AG10803 (cell line): ENCODE measurements at places on chromosomes 13 and 19.
A peak's percentile ranks its signal among the peaks of the same experiment; 100 is the strongest.

- peak; percentile 25 for DNase-seq
Observed at GRCh38 chr19:6774821-6775707, 2.6 kb downstream of the VAV1 start.

- DNase-seq = peak; percentile 57
Observed at GRCh38 chr19:53927739-53928138, 18.7 kb downstream of the CACNG7 start.

- no peak for DNase-seq
Observed at GRCh38 chr19:45781214-45782161, 802 bp downstream of the DMPK start.

DNA sequence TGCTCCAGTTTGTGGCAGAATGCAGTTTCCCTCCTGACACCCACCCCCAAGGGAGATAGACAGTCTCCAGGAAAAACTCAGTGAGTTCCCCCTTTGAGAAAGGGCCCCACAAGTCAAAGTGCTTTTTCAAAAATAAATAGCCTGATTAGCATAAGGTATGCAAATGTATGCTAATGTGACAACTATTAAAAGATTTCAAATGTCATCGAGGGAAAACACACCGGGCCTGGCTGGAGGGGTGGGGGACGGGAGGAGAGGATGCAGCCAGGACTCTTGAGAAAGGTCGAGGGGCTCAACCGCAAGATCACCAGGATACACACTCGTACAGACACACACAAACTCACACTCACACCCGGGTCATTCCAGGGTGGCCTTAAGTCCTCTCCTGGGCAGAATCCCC, 34.3 kb upstream of the ZNRF4 start:
- no peak for DNase-seq

- no peak for DNase-seq
Observed at GRCh38 chr13:60312851-60313505, 84.0 kb upstream of the TDRD3 start.

- no peak for DNase-seq
Observed at GRCh38 chr13:114234266-114234644, 442 bp upstream of the CDC16 start.

DNA sequence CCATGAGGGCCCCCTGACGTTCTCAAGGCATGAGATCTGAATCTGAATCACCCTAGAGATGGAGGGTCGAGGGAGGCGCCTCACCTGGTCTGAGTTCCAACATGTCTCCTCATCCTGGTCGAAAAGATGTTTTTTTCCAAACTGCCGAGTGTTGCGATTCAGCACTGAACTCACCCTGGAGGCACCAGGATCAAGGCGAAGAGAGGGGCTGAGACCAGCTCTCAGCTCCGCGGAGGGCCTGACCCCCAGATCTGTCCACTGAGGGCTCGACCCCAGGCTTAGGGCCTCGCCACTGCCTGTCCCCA, 555 bp downstream of the NR2C2AP start:
- DNase-seq = no peak

DNA sequence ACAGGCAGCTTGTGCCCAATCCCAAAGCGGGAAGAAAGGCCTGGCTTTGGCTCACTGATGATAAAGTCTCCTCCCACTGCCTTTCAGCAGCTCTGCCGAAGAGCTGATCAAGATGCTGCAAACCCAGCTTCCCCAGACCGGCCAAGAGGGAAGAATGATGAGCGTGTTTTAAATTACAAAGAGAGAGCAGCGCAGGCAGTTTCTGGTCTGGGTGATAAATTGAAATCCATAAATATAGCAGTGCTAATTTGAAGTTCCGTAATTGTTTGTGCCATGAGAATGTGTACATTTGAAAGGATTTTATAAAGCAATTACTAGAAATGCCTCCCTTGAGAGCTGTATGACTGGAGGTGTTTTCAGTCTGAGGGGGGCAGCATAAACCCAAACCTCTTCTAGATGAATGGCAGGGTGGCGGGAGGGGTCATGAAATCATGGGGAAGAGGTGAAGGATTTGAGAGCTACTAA, 171.8 kb downstream of the STK24 start:
- peak; percentile 52 for DNase-seq

- DNase-seq = no peak
Observed at GRCh38 chr13:35378939-35379338, 97.5 kb downstream of the MAB21L1 start.

DNA sequence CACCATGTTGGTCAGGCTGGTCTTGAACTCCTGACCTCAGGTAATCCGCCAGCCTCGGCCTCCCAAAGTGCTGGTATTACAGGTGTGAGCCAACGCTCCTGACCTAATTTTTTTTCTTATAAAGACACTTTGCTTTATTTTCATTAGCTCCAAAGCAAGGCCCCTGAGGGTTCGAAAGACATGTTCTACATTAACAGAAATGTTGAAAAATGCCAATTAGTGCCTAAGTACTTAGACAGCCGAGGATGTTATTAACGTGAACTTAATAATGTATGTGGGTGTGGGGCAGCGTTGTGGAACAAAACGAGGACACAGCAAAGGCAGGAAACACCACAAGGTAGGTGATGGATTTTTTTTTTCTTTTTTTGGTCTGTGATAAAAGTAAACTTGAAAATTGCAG, 82.4 kb downstream of the COL4A1 start:
- no peak for DNase-seq

DNA sequence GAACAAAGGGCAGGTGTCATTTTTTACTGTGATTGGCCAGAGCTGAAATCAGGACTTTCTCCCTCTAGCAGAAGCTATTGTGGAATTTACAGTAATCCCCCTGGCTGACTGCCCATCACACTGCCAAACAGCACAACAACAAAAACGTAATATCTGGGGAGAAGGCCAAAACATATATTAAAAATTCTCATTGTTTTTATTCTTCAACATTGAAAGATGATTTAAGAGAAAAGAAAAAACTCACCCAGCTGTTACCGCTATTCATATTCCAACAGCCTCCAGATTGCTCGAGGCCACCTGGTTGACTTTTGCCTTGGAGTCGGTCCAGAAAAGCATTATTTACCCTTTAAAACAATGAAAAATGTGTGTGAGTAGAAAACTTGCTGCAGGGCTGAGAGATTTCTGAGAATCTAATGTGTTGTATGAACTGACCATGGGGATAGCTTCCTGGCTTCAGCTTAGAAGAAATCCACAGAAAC, 97.2 kb downstream of the EPSTI1 start:
- peak; percentile 62 for DNase-seq

DNA sequence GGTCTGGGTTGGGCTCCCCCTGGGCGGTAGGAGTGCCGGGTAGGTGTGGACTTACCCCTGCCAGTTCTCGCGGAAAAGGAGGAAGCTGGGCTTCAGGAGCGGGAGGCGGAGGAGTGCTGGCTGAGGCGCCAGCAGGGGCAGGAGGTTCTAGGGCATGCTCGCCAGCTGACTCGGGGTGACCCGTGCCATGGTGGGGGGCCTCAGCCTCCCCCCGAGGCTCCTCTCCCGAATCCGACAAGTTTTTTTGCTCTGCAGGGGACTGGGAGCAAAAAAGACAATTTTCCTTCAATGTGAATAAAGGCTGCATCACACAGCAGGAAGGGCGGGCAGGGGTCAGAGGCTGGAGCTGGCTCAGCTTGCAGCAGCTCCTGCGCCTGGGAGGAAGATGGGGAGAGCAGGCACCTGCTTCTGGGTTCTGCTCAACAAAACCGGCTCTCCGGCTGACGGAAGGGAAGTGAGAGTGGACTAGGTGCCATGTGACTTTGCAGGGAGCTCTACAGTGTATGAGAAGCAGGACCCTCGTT, 26.5 kb downstream of the RANBP3 start:
- DNase-seq = no peak

DNA sequence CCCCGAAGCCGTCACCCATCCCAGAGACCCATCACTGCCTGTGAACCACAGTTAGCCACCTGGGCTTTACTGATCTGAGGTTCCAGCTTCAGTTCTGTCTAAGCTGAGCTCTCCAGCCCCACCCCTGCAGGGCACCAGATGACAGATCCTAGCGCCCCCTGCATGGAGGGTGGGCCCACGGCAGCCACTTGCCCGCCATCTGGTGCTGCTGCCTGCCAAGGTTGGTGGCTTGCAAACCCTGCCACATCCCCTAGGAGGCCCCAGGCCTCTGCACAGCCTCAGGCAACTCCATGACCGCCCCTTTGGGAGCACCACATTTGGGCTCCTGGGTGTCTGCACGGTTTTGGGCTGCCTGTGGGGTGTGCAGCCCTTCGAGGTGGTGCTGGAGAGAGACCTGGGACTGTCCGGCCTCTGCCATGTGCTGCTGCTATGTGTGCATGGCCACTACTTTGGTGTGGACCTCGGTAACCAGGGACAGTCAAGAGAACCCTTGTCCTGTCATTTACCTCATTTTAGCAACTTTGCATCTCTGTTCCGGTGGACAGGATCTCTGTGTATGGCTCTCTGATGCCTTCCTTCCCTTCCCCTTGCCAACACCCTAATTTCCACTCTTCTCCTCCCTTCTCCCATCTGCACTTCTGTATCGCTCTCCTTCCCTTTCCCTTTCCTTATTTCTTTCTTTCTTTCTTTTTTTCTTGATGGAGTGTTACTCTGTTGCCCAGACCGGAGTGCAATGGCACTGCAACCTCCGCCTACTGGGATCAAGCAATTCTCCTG, 17.4 kb upstream of the SDHAF1 start:
- DNase-seq = no peak

DNA sequence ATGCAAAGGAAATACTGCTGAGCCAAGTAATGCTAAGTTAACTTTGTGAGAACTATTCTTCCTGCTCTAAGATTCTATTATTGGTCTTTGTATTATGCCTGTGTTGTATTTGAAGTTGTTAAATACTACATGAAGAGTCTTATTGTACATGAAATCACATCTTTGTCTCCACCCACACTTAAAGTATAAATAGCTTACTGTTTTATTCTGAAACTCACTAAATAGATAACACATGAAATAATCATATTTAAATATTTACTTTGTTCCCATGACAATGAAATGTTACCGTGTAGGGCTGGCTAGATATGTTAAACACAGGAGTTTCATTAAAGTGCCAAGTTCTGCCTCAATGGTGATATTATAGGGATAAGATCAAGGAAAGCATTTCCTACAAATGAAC, 562.1 kb upstream of the ATXN8OS start:
- no peak for DNase-seq

DNA sequence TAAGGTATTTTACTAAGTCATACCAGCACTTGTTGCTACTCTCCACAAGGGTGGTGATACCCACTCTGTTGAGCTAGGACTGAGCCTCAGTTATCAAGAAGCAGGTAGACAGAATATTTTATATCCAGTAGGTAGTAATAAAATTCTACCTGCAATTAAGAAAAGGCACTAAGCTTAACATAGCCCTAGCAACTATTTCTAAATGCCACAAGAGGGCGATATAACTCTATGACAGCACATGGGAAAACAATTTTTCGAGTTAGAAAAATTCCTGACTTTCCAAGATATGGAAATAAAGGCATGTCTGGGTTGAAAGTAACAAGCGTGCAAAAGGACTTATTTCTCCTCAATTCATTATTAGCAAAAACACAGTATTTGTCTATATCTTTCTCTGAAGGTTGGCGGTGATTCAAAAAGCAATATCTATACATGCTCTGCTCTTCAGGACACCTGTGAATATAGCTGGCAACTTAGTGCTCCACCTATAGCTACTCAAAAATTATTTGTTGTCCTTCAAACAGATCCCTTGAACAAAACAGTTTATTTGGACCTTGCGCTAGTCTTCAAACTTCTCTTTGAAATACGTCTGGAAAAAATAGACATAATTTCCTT, 14.7 kb downstream of the CCDC169 start:
- DNase-seq = peak; percentile 50

DNA sequence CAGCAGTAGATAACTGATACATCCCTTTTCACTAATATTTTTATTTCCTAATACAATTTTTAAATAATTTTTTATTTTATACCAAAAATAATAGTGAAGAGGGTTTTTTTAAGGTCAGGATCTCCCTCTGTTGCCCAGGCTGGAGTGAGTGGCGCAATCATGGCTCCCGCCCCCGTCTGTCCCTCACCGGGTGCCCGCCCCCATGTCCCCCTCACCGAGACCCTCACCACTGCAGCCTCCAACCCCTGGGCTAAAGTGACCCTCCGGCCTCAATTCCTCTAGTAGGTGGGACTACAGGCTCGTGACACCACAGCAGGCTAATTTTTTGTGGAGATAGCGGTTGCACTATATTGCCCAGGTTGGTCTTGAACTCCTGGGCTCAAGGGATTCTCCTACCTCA, 17.8 kb upstream of the ZNF846 start:
- no peak for DNase-seq

DNA sequence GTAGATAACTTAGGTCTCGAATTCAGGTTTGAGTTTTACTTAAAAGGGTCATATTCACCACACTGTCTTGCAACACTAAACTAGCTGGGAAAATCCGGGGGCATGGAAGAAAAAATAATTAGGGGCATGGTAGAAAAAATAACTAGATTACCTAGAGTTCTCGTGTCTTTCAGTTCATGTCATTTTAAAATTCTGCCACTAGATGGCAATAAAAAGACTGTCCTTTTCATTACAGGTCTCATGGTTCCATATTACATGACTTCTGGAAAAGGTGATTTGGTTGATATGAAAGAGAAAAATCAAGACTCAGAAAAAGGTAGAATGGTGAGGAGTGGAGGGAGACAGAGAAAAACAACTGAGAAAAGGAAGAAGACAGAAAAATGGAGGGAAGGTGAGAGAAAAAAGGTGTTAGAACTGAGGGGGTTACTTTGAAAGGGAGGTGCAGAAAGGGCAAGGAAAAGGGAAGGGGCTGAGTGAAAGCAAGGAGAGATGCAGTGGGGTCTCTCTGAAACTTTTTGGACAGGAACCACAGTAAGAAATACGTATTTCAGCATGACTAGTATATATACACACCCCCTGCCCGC, 299.0 kb downstream of the KLF12 start:
- DNase-seq = peak; percentile 42

DNA sequence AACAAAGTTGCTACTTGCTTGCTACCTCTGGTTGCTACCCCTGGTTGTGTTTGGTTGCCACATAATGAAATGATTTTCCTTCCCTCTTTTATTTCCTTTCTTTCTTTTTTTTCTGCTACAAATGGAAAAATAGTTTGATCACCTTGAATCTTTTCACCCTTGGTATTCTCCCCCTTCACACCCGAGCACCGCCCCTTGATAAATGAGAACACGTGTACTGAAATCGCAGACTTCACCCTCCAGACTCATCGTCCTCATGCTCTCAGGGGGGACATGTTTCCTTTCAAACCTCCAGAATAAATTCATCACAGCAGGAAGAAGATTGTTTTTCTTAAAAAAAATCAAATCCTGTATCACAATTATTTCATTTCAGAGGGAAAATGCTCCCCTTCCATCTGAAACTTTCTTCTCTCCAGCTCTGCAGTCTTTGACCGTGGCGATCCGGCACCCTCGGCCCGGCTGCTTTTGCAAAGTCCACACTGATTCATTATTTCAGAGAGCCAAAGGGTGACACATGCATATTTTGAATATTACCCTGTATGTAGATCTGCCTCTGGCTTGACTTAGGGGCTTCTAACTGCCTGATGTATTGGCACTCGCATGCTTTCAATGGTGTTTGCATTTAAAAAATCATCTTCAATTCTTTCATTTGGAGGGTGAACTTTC, 222.6 kb upstream of the MAB21L1 start:
- DNase-seq = peak; percentile 81

DNA sequence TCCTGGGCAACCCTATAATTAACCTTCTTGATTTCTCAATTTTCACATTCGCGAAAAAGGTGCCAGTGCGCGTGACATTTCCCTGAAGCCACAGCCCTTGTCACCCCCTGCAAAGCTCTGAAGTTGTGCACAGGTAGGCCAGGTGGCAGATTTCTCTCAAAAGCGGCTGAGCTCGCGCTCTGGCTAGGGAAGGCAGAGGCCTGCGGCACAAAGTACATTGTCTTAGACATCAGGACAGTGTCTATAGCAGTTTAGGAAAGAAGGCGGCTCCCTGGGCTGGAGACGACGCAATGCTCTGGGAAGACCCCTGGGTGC, 42.9 kb upstream of the ZNF14 start:
- DNase-seq = no peak

- no peak for DNase-seq
Observed at GRCh38 chr19:4538601-4538954, 1.3 kb downstream of the LRG1 start.
